Activated CD4-positive, CD25-positive, alpha-beta regulatory T cell (primary cell): ENCODE measurements at places on chromosomes 6 and 20.

- DNase-seq, result no peak
Measured at GRCh38 chr6:131197716-131198115, 62.4 kb downstream of the AKAP7 start.

GRCh38 chr6:153849072-153849779 lies 189.8 kb upstream of the OPRM1 start:
- no peak for DNase-seq

- no peak for DNase-seq
Measured at GRCh38 chr6:13472099-13472498, 15.3 kb downstream of the GFOD1 start.

GRCh38 chr6:105078386-105078708 lies 101.5 kb downstream of the POPDC3 start:
- DNase-seq, result no peak

GRCh38 chr20:8812817-8813216 lies 256.1 kb upstream of the PLCB4 start:
- no peak for DNase-seq

DNA sequence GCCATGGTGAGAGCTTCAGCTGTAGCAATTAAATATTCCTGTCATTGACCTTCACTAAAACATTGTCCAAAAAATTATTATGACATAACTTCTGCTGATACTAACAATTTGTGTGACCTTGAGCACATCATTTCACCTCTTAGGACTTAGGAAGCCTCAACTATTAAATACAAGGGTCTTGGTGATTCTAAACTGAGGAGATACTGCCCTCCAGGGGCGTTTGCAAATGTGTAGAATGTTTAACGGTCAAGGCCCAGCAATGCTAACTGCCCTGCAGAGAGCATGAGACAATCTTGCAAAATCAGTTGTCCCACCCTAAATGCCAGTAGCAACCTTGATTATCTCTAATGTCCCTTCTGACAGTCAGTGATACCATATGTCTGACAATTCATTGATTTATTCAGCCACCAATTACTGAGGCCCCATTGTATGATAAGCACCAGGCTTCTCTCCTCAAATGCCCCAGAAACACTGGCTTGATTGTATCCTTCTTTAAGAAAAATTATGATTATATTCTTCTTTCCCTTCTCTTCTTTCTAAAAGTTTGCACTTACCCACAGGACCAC lies 284.1 kb upstream of the PLN start:
- DNase-seq, result no peak

DNA sequence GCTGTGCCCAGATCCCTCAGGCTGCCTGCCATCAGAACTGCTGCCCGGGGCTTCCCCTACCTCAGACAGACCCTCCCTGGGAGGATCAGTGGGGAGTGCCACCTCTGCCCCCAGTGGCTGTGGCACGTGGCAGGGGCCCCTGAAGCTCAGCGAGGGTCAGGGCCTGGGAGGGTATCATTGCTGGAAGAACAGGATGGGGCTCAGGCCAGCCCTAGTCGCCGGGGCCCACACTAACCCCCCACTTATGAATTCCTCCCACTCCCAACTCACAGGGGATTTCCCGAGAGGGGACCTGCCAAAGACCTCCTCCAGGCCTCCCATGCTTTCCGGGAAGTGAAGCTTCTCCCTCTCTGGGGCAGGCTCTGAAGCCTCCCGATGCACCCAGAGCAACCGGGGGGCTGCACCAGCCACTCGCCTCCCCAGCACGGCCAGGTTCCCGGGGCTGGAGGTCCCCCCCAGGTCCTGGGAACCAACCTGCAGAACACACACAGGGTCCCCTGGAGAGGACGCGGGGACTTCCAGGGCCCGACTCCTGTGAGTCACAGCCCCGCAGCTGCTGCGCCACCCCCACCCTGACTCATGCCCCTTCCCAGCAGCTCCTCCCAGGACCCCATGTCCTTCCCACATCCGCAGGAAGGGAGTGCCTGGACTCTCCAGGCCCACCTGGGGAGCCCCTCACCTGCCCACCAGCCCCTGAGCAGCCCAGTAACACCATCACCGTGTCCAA lies 2.5 kb downstream of the TNFRSF6B start:
- no peak for DNase-seq

- no peak for DNase-seq
Measured at GRCh38 chr6:155245193-155245592, 18.6 kb upstream of the CLDN20 start.

DNA sequence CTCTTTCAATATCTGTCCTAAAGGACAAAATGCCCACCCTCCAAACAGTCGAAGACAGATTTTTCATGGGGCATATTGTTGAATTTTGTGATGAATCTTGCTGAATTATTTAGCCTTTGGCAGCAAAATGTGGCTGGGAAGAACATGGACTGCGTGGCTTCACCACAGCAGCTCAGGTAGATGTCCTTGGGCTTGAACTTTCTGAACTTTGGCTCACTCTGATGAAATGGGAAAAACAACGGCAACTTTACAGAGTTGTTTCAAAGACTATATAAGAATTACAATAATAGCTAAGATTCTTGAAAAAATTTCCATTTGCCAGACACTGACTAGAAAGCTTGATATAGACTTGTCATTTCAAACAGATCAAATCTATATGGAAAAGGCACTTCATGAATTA lies 52.8 kb upstream of the IL20RA start:
- no peak for DNase-seq

DNA sequence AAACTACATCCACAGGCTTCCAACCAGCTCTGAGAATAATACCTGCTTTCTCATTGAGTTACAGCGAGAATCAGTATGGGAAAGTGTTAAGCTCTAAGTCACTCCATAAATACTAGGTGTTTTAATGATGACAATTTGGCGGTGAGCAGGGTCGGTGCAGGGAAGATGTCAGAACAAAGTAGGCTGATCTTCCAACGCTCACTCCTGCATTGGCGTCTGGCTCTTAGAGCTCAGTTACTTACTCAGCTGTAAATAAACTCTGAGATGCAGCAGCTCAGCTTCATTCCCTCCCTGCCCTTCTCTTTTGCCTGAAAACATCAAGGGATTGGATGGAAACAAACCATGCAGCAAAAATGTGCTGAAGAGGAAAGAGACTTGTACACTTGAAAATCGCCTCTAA lies 102.5 kb upstream of the SPACA1 start:
- no peak for DNase-seq

DNA sequence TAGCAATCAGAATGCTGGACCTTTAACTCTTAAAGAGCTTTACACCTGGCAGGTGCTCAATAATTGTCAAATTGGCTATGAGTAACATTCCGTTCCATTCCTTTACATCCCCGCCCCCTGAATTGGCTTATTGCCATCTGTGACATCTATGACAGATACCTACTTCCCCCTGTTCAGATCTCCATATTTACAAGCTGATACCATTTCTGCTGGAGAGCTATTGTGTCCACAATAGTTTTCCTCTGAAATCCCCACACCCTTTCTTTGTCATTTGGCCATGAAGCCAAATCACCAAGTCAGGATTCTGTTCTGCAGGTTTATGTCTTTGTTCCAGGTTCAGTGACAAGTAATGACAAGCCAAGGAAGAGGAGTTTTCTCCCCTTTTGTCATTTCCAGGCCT lies 3.2 kb downstream of the CDH26 start:
- no peak for DNase-seq

DNA sequence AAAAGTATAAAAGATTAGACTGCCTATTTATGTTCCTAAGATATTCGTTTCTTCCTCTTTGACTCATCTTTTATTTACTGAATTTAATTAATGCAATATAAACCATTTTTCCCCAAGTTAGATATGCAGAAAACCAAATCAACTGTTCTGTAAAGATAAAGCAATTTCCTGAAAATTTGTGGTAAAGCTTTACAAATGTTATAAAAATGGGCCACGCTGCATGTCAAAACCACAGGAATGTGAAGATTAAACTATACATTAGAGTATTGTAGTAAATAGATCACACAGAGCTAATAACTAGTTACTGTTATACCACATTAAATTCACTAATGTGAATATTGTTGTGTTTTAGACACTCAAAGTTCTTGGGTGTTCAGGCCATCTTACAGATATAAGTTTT lies 83.4 kb downstream of the OPN5 start:
- no peak for DNase-seq

DNA sequence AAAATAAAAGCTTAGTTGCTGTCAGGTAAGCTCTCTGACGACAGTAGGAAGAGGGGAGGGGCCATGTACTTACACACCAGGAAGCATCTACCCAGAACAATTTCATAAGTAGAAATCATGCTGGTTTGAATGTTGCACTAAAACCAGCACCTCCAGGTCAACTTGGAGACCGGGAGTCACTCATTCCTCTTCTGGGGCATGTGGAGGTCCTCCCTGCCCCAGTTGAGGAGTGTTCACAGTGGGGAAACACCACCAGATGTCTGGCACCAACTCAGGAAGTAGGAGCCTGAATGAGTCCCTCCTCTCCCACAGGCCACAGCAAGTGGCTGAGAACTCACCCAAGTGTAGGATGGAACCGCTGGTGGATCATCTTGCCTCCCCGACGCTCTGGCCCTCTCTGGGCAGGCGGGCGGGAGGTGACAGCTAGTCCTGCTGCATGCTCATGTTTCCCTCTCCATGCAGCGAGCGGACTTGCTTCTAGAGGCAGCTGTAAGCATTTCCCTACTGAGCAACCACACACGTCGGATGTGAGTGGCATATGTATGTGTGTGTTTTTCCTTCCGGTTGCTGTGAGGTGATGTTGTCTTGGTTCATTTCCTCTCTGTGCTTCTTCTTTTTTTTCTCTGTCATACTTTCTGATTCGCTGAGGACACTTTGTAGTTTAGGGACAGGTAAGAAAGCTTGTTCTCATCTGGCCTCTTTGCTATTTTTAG lies 149.5 kb upstream of the NEDD9 start:
- peak; percentile 55 for DNase-seq

DNA sequence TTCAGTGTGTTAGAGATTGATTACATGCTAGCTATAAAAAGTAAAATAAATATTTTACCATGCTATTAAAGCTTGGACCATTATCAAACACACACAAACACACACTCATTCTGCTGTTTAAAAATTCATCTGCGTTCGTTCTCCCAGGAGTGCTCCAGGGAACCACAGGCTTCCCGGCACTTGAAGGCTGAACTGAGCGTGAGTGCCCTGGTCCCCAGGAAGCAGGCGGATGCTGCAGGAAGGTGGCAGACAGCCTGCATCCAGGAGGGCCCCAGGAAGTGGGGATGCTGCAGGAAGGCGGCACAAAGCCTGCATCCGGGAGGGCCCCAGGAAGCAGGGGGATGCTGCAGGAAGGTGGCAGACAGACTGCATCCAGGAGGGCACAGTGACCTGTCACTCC lies 147.2 kb upstream of the SNX9 start:
- no peak for DNase-seq

GRCh38 chr20:18004384-18005031 lies 35.7 kb downstream of the MGME1 start:
- DNase-seq, result no peak

- DNase-seq, result no peak
Measured at GRCh38 chr6:35237476-35237875, 22.1 kb upstream of the ZNF76 start.

DNA sequence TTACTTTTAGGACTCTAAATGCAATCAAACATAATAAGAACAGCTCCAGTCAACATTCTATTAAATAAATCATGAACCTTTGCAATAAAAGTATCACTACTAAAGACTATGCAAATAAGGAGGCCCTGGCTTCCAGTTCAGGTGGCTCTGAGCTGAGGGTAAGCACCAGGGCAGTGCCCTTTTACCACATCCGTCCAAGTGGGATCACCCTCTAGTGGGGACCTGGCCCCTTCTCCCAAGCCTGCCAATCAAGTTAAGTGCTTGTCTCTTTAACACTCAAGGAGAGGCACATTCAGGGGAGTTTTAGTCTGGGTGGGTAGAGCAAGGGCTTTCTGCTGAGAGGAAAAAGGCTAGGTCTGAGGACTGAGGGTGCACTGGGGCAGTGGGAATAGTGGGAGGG lies 161.4 kb downstream of the TMEM200A start:
- no peak for DNase-seq

GRCh38 chr20:41143354-41143753 lies 6.0 kb downstream of the PLCG1 start:
- no peak for DNase-seq

DNA sequence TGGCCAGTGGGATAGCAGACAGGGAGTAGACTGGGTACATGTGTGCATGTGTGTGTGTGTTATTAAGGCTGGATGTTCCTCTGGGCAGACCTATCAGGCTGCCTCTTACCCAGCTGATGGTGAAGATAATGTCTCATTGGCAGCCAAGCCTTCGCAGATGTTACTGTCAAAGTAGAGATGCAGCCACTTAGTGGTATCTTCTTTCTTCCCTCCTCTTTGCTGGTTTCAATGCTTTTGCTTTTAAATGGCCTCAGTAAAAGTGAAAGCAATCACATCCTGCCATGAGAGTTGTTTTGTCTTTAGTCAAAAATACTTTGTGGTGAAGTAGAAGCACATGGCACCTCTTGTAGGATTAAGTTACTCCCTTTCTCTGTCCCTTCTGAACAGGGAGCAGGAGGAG lies 57.5 kb downstream of the SNRNP48 start:
- DNase-seq, result no peak

DNA sequence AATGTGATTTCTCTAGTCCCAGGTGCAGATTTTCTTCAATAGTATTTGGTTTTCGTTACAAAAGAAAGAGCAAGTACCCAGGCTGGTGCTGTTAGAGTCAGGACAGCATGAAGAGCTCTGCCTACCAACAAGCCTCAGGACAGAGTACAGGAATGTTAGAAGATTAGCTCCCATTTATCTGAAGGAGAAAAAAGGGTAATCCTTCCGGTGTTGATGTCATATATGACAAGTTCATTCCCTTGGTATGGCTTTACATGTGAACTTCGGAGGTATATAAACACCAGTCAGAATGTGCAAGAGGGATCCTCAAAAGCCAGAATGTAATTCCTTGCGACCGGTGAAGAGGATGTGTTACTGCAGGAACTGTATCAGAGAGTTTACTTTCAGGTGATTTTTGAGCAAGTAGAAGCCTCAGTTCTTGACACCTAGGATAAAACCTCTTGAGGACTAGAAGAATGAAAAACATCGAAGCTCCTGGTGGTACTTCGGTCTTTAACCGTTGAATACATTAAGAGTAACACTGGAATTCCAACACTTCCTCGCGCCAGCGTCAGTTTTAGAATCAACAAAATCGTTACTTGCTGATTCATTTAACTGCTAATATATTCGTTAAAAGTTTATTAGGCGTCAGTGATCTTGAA lies 194.2 kb upstream of the ZNF184 start:
- no peak for DNase-seq

DNA sequence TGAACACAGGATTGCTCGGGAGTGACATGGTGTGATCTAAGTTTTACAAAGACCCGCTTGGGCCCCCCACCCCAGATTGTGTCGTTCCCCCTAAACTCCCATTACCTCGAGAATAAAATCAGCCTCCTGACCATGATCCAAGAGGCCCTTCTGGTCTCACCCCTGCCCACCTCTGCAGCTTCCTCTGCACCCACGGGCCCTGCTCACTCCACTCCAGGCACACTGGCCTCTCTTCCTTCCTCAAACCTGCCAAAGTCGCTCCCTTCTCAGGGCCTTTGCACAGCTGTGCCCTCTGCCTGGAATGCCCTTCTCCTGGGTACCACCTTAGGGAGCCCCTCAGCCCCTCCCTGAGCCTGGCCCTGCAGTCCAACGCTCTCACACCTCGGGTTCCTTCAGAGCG lies 17.9 kb downstream of the TGM2 start:
- no peak for DNase-seq
